Naive thymus-derived CD8-positive, alpha-beta T cell (primary cell): ENCODE measurements at places on chromosomes 4 and X. TPM values are rescaled to one million over a fixed set of nuclear protein-coding genes. Genes with fewer than 3 reads are reported as not detected.

The RTL3 gene
- total RNA-seq, result not detected

The RBM46 gene
- not detected for total RNA-seq

The RAB41 gene
- total RNA-seq, result not detected

The CENPVL2 gene
- total RNA-seq, result not detected

The PDZD4 gene
- total RNA-seq, result 0.66 TPM

The TCEAL7 gene
- not detected for total RNA-seq

The COL25A1 gene
- total RNA-seq, result 0.10 TPM

The PNMA6A gene
- total RNA-seq, result 0.55 TPM

The DCAF4L1 gene
- 0.55 TPM for total RNA-seq

The COL4A5 gene
- total RNA-seq, result not detected

The SLC49A3 gene
- 2.0 TPM for total RNA-seq

The AWAT2 gene
- not detected for total RNA-seq

The SSX1 gene
- not detected for total RNA-seq

The ARMCX4 gene
- total RNA-seq, result 14.5 TPM

The DHRSX gene
- 17.1 TPM for total RNA-seq

The PDE6B gene
- 20.7 TPM for total RNA-seq

The TRIM75 gene
- total RNA-seq, result not detected

The NUDT10 gene
- total RNA-seq, result not detected

The H2BW2 gene
- total RNA-seq, result not detected

The MAGEA1 gene
- total RNA-seq, result not detected

The CHM gene
- total RNA-seq, result 21.8 TPM

The STARD8 gene
- total RNA-seq, result 0.31 TPM

The COX7B2 gene
- not detected for total RNA-seq

The BEX5 gene
- total RNA-seq, result 4.9 TPM

The RADX gene
- 12.5 TPM for total RNA-seq

The SRP72 gene
- 124 TPM for total RNA-seq

The JCHAIN gene
- total RNA-seq, result 6.9 TPM

The RAB33A gene
- total RNA-seq, result 16.7 TPM

The CT45A2 gene
- not detected for total RNA-seq

The UBA6 gene
- 52.9 TPM for total RNA-seq

The SGMS2 gene
- total RNA-seq, result not detected

The RPS6KA3 gene
- 97.8 TPM for total RNA-seq

The VSIG4 gene
- 0.60 TPM for total RNA-seq

The ABCG2 gene
- total RNA-seq, result 0.73 TPM

The CSN1S1 gene
- total RNA-seq, result not detected
